NCI-H69 (cell line): ENCODE measurements at places on chromosomes 4 and X.

DNA sequence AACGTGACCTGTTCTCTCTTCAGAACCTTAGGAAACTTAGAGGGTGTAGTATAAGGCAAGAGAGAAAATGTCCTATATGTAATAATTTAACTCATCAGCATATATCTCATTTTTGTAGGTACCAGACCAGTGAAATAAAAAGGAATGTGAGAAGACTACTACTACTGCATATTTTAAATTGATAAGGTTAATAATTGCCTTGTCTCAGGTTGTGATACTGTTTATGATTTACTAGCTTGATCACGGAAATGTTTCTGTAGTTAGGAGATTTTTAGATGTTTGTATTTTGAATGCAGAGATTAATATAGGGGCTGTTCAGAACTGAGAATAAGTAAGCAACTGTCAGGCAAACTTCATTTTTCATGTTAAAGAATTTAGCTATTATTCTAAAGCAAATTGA, 1563.4 kb downstream of the C4orf33 start:
- no peak for DNase-seq

DNA sequence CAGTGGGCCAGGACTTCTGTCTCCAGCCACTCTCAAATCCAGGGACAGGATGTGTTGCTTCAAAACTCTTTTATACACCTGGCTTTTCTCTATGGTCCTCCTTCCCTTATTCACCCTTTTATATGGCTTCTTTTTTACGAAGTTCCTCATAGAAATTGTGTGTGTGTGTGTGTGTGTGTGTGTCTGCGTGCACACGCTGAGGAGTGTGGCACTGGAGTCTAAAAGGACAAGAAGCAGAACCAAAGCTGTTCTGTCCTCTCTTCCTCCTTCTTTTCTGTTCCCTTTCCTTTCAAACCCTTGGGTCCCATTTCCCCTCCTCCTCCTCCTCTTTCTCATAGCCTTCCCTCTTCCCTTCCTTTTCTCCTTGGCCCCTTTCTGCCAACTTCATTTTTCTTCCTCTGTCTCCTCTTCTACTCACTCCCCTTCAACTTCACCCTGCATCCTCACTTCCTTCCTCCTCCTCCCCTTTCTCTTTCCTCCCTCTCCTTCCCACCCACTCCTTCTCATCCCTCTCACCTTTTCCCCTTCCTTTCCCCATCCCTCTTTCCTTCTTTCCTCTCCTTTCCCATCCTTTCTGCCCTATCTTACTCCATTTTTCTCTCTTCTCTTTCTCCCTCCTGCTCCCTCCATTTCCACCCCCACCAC, 360.5 kb downstream of the MID1IP1 start:
- DNase-seq, result no peak

DNA sequence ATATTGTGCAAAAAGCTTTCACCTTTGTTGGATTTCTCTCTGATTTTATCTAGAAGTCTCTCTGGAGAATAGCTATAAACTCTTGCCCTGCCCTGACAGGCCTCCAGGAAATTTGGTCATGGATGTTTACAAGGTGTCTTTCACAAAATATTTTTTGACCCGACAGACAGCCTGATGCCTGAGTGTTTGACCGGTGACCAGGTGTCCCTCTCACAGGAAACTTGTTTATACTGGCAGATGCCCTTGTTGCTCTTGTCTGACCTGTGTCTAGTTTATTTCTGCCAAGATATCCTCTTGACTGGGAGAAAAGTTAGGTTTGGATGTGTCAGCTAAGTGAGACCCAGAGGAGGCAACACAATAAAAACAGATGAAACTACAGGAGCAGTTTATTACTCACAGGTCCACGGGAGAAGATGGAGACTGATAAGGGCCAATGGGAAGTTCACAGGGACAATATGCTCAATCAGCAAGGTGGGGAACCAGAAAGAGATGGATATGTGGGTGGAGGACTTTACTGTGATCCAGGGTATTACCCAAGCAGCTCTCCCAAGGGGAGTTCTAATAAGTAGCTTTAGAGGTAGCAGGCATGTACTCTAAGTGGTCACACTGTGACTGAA, 243.3 kb downstream of the ARAP2 start:
- DNase-seq, result no peak

- no peak for DNase-seq
Observed at GRCh38 chr4:42942216-42942615, 49.7 kb downstream of the GRXCR1 start.

GRCh38 chrX:138847930-138848329, 136.4 kb upstream of the FGF13 start:
- DNase-seq, result peak; percentile 13

- no peak for DNase-seq
Observed at GRCh38 chrX:79161655-79162054, 17.2 kb downstream of the GPR174 start.

DNA sequence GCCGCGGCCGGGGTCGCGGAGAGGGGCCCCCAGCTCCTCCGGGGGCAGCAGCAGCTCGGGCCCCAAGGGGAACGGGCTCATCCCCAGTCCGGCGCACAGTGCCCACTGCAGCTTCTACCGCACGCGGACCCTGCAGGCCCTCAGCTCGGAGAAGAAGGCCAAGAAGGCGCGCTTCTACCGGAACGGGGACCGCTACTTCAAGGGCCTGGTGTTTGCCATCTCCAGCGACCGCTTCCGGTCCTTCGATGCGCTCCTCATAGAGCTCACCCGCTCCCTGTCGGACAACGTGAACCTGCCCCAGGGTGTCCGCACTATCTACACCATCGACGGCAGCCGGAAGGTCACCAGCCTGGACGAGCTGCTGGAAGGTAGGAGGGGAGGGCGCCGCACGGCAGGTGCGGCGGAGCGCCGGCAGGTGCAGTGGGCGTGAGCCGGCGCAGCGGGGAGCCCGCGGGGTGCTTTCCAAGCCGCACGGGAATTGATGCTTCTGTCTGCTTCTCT, 886 bp downstream of the DCLK2 start:
- peak; percentile 75 for DNase-seq

DNA sequence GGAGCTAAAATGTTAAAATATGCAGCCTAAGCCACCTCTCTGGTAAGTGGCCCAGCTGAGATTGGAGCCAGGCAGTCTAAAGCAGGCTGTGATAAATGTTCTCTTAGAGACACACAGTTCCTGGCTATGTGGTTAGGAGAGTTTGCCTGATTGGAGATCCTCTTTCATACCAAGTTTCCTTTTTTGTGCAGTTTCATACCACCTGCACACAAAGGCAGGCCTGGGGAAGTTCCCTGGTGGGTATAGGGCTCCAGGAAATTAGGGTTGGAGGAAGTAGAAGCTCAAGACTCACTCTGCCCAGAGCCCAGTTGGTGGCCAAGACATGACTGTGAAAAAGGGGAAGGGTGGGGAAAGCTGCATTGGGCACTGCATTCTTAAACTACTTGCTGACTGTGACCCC, 16.9 kb downstream of the CYBB start:
- no peak for DNase-seq

DNA sequence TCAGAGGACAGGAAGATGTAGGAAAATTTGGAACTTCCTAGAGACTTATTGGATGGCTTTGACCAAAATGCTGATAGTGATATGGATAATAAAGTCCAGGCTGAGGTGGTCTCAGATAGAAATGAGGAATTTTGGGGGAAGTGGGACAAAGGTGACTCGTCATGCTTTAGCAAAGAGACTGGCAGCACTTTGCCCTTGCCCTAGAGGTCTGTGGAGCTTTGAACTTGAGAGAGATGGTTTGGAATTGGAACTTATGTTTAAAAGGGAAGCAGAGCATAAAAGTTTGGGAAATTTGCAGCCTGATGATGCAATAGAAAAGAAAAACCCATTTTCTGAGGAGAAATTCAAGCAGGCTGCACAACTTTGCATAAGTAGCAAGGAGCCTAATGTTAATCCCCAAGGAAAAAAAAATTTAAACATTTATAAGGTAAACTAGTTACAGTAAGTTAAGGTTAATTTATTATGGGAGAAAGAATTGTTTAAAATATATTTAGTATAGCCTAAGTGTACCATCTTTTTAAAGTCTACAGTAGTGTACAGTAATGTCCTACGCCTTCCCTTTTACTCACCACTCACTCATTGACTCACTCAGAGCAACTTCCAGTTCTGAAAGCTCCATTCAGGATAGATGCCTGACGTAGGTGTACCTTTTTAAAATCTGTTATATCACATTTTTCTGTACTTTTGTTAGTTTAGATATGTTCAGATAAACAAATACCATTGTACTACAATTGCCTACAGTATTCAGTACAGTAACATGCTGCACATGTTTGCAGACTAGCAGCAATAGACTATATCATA, 101.2 kb downstream of the FAM13A start:
- no peak for DNase-seq

- DNase-seq, result peak; percentile 2
Observed at GRCh38 chr4:124803641-124804040, 91.1 kb upstream of the ANKRD50 start.

DNA sequence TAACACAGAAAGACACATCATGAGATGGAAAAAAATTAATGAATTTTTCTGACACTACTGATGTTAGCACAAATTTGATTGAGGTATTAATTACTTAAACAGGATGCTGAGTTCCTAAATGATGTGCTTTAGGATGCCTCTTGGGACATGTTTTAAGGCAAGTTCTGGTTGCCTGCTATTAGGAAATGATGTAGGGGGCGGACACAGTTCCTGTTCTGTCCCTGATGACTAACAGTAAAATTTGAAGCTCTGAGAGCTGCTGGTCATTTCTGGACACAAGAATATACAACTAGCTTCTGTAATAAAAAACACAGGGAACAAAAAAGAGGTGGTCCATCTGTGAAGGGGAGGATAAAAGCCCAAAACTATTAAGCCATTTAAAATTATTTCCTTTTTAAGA, 163.2 kb upstream of the ETNPPL start:
- DNase-seq, result no peak

- no peak for DNase-seq
Observed at GRCh38 chr4:134499074-134499473, 297.5 kb upstream of the PABPC4L start.

GRCh38 chr4:30005995-30006394, 714.2 kb upstream of the PCDH7 start:
- DNase-seq, result no peak

- peak; percentile 44 for DNase-seq
Observed at GRCh38 chr4:188008377-188008776, 12.8 kb downstream of the ZFP42 start.

DNA sequence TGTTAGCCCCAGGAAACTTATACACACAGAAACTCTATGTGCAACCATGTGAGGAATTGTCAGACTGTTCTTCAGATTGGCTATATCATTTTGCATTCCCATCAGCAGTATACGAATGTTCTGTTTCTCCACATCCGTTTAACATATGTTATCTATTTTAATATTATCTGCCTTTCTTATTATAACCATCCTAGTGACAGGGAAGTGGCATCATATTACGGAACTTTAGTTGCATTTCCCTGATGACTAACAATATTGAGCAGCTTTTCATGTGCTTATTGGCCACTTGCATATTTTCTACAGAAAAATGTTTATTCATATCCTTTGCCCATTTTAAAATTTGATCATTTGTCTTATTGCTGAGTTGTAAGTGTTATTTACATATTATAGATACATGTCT, 36.5 kb upstream of the IL15 start:
- no peak for DNase-seq

DNA sequence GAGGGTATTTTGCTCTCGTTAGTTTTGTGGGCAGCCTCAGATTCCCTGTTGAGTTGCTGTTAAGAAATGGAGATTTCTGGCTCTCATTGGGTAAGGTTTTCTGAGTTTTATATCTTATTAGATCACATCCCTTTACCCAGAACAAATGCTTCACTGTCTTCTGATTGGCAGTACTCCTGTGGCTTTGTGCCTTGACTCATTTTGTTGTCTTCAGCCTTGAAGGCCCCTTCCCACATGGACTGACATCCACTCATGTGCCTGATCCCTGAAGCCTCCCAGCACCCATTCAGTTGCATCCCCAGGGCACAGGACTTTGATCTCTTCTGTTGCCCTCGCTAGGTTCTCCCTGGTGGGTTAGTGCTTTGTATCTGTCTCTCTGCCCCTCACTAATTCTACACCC, 10.4 kb downstream of the MED28 start:
- DNase-seq, result no peak

GRCh38 chrX:15493118-15493962, at the start of gene PIR:
PIR (minus strand) TSS chrX:15493333; CDS start chrX:15491257, 2,076 bp downstream.
- DNase-seq, result peak; percentile 95

- no peak for DNase-seq
Observed at GRCh38 chr4:3527101-3527913, 4.9 kb downstream of the LRPAP1 start.

DNA sequence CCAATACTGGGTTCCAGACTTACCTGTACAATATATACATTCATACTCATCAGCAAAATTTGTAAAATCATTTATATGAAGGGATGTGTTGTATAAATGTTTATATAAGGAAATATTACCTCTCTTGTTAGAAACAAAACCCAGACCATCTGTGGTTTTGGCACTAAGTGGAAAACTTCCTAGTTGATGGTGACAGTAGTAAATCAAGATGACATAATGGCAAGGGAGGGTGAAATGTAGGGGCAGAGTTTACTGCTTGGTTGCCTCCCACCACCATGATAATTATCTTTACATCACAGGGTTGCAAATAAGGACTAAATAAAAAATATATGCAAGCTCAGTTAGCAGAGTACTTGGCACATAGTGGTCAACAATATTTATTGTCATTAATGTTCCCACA, 365.3 kb upstream of the TEX13C start:
- DNase-seq, result peak; percentile 76

GRCh38 chrX:133747196-133747595, 238.2 kb downstream of the GPC3 start:
- no peak for DNase-seq

GRCh38 chrX:13223868-13224567, 95.8 kb downstream of the ATXN3L start:
- DNase-seq, result peak; percentile 83

DNA sequence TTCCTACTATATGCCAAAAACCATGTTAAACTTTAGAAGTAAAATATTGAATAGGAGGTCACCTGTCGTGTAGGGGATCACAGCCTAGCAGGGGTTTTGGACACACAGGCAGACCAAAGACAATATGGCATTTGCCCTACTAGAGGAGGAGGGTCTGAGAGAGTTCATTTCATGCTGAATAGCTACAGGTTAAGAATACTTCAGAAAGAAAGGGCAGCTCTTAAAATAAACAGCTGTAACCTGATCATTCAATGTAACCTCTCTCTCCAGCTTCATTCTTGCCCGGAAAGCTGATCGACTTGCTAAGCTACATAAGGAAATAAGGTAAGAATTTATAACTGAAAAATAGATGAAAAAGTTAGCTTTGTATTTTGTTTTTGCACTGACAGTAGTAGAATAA, 79.9 kb downstream of the MAOA start:
- DNase-seq, result no peak

DNA sequence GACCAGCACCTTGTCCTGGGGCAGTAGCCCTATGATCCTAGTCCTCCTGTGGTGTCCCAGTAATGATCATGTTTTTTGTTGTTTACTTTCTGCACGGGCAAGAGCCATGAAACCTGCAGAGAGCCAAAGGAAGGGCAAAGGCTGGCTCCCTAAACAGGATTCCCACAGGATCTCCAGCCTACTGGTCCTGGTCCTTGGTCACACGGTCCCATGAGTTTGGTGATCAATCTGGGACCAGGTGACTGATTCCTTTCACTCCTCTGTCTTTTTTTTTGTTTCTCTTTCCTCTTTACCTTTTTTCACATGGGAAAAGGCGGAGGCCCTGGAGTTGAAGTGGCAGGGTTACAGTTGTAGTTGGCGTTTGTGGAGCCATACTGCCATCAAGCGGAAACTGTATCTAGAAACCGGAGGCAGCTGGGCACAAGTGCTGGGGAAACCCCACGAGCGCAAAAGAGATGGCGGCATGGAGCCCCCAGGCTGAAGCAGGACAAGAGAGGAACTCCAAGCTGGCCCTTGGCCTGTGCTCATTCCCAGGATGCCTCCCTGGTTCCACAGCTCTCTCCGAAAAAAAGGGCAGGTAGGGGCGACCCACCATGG, 34.6 kb downstream of the NBDY start:
- DNase-seq, result no peak

GRCh38 chrX:13151828-13152517, 107.6 kb upstream of the FAM9C start:
- DNase-seq, result no peak
